CD4-positive, alpha-beta T cell (primary cell): ENCODE measurements at places on chromosomes 11 and 22. TPM values are rescaled to one million over a fixed set of nuclear protein-coding genes. Genes with fewer than 3 reads are reported as not detected.

GRCh38 chr11:111582163-111582562 lies 20.1 kb upstream of the SIK2 start:
- no peak for DNase-seq

DNA sequence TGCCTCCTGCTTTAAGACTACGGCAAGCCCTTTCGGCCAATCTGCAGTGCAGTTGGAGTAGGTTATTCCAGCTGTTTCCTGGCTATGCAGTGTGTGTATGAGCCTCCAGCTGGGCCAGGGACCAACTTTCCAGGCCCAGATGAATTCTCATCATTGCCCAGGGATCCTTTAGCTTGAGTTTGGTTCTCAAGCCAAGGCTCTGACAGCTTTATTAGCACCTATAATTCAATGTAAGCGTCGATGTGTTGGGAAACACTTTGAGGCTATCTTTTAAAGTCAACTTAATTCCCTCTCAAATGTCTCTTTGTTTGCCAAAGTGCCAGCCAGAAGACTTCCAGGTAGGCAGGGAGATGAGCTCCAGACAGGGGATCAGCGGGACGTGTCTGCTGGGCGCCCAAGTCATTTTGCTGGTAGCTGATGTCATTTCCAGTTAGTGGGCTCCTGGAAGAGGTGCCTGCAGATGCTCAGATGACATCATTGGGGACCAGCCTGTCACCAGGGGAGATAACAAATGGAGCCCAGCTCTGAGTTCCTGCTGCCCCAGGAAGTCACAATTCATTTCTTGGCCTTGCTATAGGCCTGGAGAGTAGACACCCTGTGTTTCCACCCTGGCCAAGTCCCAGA lies 520.4 kb downstream of the SOX6 start:
- no peak for DNase-seq

DNA sequence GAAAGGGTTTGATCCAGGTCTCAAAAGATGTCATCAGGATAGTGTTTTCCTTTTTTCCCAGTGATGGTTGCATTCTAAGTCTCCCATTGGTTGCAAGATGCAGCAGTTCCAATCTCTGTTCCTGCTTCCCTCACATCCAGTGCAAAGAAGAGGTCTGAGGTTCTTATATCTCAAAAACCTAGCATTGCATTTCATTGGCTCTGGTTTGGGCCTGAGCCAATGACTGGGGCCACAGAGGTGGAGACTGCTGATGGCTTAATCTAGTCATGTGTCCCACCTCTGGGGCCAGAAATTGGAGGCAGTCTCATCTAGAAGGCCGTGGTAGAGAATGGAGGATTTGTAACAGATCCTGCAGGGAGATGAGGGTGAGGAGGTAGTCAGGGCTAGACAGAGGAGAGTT lies 13.2 kb upstream of the MICAL2 start:
- DNase-seq = no peak

- DNase-seq = no peak
These were observed 10.4 kb upstream of the ARHGAP8 start for GRCh38 chr22:44741929-44742328.

GRCh38 chr11:87374038-87374807 lies 336.5 kb downstream of the TMEM135 start:
- DNase-seq = no peak

DNA sequence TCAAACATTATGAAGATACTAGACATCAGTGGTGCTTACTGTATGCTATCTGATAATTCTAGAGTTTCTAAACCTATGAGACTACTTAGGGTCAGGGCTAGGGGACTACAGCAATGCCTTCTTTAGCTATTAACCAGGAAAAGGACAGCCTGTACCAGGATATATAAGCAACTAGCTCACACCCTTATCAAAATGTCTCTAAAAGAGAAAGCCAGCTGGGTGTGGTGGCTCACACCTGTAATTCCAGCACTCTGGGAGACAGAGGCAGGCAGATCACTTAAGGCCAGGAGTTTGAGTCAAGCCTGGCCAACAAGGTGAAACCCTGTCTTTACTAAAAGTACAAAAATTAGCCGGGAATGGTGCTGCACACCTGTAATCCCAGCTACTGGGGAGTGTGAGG lies 55.8 kb downstream of the RAB6A start:
- DNase-seq = no peak

The MRGPRE gene
- not detected for total RNA-seq

The CSNK1E gene
- 217 TPM for total RNA-seq

The ISX gene
- not detected for total RNA-seq
